ENCODE measurements at places on chromosomes 12 and 14. TPM values are rescaled to one million over a fixed set of nuclear protein-coding genes. Genes with fewer than 3 reads are reported as not detected.

KRT81 gene
- total RNA-seq: not detected

STYK1 gene
- not detected for total RNA-seq

FBRSL1 gene
- 16.2 TPM for total RNA-seq

LMNTD1 gene
- not detected for total RNA-seq

ASCL1 gene
- 0.31 TPM for total RNA-seq

DNA sequence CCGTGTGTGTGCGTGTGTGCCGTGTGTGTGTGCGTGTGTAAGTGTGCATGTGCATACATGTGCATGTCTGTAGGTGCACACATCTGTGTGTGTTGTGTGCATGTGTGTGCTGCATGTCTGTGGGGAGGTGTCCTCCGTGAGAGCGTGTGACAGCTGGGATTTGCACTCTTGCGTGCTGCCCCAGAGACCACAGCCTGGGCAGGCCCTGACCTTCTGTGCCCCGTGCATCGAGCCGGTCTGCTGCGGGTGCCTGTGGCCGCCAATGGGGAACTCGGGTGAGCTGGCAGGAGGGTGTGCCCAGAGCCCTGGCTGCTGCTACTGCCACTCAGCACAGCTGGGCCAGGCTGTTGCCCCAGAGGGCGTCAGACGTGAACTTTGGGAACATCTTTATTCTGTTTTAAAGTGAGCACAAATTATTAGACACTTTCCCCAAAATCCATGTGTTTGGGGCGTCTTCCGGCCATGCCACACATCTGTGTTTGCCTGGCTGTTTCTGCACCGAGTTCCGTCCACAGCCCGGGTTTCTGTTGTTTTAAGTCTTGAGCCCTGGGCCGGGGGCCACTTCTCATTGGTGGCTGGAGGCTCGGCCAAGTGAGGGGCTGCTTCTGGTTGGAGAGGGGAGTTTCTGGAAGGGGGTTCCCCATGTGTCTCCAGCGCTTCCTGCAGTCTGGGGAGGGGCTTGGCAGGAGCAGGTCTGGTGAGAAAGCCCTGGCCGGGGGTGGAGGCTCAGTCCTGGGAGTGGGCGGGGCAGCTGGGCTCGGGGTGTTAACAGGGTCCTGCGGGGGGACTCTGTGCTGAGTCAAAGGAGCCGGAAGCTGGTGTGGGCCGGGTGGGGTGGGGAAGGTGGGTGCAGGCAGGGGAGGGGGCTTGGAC is 7.6 kb downstream of the CEP170B start:
- H3K4me3 ChIP-seq: no peak overlapping the region
- no peaks in the 10 kb centered on the region for H3K36me3 ChIP-seq
- no peaks in the 10 kb centered on the region for H3K27me3 ChIP-seq
- no peak overlapping the region for H3K27ac ChIP-seq
- peak; percentile 92 for DNase-seq
- peaks cover 26% of the 10 kb centered on the region for H3K4me1 ChIP-seq

- no peak overlapping the region for H3K27ac ChIP-seq
- H3K4me3 ChIP-seq: no peak overlapping the region
- H3K27me3 ChIP-seq: no peaks in the 10 kb centered on the region
- H3K4me1 ChIP-seq: no peaks in the 10 kb centered on the region
Measured at GRCh38 chr14:88748288-88748687, 44.5 kb downstream of the EML5 start.

GRCh38 chr14:33951183-33951840 is 438 bp upstream of the EGLN3 start:
- no peaks in the 10 kb centered on the region for H3K27me3 ChIP-seq
- no peak for DNase-seq
- no peak overlapping the region for H3K27ac ChIP-seq

DNA sequence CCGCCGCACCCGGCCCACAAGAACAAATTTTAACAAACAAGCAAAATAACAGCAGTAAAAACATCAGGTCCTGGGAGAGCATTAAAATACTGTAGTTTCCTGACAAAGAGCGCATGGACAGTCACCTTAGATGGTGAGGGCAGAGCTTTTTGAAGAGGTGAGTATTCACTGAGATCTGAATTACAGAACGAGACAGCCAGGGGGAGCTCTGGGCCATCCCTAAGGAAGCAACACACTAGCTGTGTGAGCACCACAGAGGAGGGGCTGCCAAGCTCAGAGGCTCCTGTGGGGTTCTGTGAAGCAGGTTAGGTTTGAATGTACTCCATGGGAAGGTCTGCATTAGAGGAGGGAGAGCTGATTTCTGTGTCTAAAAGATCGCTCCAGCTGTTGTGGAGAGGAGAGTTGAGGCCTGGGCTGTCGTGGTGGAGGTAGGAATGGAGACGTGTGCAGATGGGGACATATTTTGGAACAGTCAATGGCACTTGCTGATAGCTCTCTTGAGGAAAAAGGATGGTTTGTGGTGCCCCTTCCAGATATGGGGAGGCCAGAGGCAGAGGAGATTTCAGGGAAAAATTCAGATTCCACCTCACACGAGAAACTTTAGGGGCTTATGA is 72.9 kb downstream of the TRAFD1 start:
- DNase-seq: peak; percentile 71
- H3K4me1 ChIP-seq: no peaks in the 10 kb centered on the region
- H3K27ac ChIP-seq: no peak overlapping the region
- H3K4me3 ChIP-seq: no peak overlapping the region
- no peaks in the 10 kb centered on the region for H3K27me3 ChIP-seq

- no peak overlapping the region for H3K27ac ChIP-seq
- no peak overlapping the region for H3K4me3 ChIP-seq
- H3K36me3 ChIP-seq: no peaks in the 10 kb centered on the region
- H3K27me3 ChIP-seq: no peaks in the 10 kb centered on the region
- DNase-seq: no peak
Measured at GRCh38 chr12:105585107-105585506, 254.6 kb downstream of the C12orf75 start.

DNA sequence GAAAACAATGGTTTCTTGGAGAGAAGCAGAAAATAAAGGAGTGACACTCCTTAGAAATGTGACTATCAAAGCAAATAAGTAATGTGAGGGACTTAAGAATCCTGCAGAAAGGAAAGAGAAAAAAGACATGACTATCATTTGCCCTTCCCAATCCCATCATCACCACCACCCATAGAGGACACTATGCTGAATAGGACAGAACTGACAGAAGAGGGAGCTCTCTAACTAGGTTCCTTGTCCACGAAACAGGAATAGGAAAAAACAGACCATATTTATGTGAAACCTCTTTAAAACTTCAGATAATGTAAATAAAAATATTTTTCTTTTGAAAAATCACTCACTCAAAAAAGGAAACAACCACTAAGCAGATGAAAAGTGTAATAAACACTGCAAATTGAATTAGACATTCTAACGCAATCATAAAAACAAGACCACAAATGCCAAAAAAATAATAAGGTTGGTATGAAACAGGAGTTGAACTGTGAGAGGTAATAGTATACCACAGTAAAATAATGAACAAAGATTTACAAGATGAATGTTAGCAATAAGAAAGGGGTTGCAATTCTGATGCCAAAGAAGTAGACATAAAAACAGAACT is 24.1 kb downstream of the KLRD1 start:
- no peaks in the 10 kb centered on the region for H3K4me1 ChIP-seq
- H3K36me3 ChIP-seq: no peaks in the 10 kb centered on the region
- DNase-seq: no peak
- H3K4me3 ChIP-seq: no peak overlapping the region
- no peak overlapping the region for H3K27ac ChIP-seq

DNA sequence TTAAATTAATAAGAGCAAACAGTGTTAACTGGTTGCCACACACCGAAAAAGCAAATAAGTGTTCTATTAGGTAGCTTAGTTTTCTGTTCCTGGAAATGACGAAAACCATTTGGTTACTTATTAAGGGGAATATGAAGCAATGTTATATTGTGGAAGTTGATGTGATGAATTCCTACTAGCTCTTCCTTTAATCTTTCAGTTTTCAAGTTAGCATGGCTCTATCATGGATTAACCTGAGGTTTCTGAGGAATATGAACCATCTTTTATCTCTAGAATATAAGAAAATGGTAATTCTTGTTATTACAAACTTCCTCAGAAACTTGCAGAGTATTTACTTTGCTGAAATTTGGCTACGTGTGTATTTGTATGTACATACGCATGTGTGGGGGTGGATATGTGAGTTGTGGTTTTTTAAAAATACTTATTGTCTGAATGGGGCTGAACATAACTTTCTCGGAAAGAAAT is 245.7 kb downstream of the KCNC2 start:
- no peaks in the 10 kb centered on the region for H3K4me1 ChIP-seq
- H3K27me3 ChIP-seq: no peaks in the 10 kb centered on the region
- H3K27ac ChIP-seq: peak overlapping the region; percentile 87

DNA sequence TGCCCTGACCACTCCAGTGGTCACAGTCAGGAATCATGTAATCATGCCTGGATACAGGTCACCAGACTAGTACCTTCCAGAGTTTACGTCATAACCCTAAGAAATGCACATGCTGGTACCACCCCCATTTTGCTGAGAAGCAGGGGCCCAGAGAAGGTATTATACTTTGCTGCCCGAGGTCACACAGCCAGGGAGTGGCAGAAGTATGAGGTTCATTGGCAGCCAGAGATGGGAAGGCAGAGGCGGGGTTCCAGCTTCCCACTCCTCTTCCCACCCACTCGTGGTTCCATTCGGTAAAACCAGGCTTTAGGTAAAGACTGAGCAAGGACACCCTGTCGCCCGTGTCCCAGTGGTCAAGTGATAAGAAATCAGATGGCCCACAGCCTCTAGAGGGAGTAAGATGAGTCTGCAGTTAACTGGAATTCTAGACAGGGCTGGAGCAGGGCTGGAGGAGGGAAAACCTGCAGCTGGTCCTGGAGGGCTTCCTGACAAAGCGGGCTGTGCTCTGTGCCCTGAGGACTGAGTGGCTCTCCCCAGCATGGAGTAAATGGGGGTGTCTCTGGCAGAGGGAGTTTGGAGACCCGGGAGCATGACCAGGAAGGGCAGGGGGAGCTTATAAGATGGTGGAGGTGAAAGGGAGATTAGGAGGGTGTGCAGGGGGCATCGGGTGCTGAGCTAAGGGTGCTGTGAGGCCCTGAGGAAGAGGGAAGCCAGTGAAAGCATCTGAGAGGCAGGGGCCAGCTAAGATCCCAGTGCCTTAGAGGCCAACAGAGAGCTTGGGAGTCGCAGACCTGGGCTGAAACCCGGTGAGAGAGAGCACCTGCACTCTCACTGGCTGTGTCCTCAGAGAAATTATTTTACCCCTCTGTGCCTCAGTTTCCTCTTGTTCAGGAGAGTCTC is 5.7 kb downstream of the FAM222A start:
- no peak for DNase-seq
- no peak overlapping the region for H3K4me3 ChIP-seq
- no peaks in the 10 kb centered on the region for H3K27me3 ChIP-seq
- no peaks in the 10 kb centered on the region for H3K4me1 ChIP-seq

GRCh38 chr14:43697003-43697402 is 810.1 kb downstream of the FSCB start:
- H3K27me3 ChIP-seq: no peaks in the 10 kb centered on the region
- no peaks in the 10 kb centered on the region for H3K4me1 ChIP-seq
- no peaks in the 10 kb centered on the region for H3K36me3 ChIP-seq
- no peak for DNase-seq
- no peak overlapping the region for H3K27ac ChIP-seq

GRCh38 chr14:72155379-72155993 is 223.3 kb downstream of the RGS6 start:
- no peak for DNase-seq
- H3K27me3 ChIP-seq: no peaks in the 10 kb centered on the region
- no peak overlapping the region for H3K27ac ChIP-seq
- no peaks in the 10 kb centered on the region for H3K36me3 ChIP-seq

GRCh38 chr14:68261092-68261842 is 441.7 kb downstream of the RAD51B start:
- H3K4me3 ChIP-seq: no peak overlapping the region
- no peaks in the 10 kb centered on the region for H3K27me3 ChIP-seq
- no peaks in the 10 kb centered on the region for H3K36me3 ChIP-seq
- H3K4me1 ChIP-seq: no peaks in the 10 kb centered on the region
- no peak for DNase-seq

- H3K4me3 ChIP-seq: no peak overlapping the region
- no peak overlapping the region for H3K27ac ChIP-seq
- DNase-seq: no peak
Measured at GRCh38 chr12:43883748-43884147, 47.9 kb downstream of the TMEM117 start.

DNA sequence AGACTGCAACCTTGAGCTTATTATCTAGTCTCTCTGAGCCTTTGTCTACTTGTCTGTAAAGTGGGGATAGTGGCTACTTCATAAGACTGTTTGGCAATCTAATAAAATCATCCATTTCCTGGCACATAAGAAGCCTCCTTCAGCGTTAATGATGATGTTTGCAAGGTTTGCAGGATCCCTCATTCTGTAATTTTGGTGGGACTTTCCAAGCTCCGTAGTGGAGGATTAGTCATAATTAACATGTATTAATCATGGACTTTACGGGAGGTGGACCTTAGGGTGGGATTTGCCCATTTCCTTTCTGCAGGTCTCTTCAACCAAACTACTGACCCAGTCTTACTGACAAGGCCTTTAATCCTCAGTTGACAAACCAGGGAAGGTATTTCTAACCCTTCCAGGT is 66.2 kb downstream of the NTF3 start:
- H3K4me1 ChIP-seq: peaks cover 24% of the 10 kb centered on the region
- no peak for DNase-seq
- peak overlapping the region; percentile 24 for H3K27ac ChIP-seq

DNA sequence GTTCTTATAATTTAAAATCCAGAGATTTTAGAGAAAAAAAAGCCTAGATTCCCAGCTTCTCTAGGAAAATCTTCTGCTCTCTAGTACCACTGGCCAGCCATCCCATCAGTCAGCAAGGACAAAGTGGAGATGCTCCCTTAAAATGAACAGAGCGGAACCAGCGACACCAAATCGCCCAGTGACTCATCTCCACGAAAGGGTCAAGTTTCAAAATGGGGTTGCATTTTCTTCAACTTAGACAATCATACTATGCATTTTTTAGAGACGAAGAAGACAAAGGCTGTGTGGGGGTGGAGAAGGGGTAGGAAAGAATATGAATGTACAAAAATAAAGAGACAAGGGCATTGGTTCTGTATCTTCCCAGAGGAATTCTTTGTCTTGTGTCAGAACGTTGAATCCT is 212.0 kb downstream of the SLC15A4 start:
- H3K27me3 ChIP-seq: no peaks in the 10 kb centered on the region
- no peak overlapping the region for H3K27ac ChIP-seq
- no peaks in the 10 kb centered on the region for H3K36me3 ChIP-seq
- no peak overlapping the region for H3K4me3 ChIP-seq

DNA sequence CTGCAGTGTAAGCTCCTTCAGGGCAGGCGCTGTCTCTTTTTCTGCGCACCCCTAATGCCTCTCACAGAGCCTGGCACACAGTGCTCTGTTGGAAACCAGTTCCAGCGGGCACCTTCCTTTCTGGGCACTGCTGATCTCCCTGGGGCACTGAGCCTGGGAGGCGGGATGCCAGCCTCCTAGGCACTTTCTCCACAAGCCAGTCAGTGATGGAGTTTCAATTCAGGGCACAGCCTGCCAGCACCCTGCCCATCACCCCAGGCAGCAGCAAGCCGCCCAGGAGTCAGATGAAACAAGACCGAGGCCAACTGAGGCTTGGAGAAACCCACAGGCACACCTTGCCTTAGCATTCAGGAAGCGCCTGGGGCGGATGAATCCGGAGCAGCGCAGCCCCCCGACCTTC is 5.7 kb upstream of the CTDSP2 start:
- no peak for DNase-seq
- no peaks in the 10 kb centered on the region for H3K36me3 ChIP-seq
- no peaks in the 10 kb centered on the region for H3K27me3 ChIP-seq

- H3K36me3 ChIP-seq: no peaks in the 10 kb centered on the region
- H3K4me1 ChIP-seq: no peaks in the 10 kb centered on the region
- H3K27me3 ChIP-seq: no peaks in the 10 kb centered on the region
- H3K4me3 ChIP-seq: no peak overlapping the region
- H3K27ac ChIP-seq: no peak overlapping the region
- DNase-seq: no peak
Measured at GRCh38 chr12:96140174-96140573, 54.0 kb upstream of the ELK3 start.
